ENCODE measurements at places on chromosomes 4 and X. TPM values are rescaled to one million over a fixed set of nuclear protein-coding genes. Genes with fewer than 3 reads are reported as not detected.

EGFL6 gene
- total RNA-seq: not detected

DNA sequence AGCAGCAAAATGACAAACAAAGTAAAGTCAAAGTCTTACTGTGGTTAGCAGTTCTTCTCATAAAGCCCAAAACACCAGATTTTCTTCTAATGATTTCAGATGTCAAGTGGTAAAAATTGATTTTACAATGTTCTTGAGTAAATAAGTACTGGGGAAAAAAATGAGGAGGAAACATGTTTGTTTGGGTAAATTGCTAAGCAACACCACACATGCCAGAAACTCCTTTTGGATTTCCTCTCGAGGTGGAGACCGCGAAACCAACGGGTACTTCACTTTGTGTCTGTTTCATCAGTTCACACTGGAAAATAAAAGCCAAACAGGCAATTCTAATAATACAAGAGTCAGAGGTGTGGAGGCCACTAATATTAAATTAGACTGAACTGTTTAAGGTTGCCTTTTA is 4.6 kb upstream of the PKD2 start:
- H3K4me3 ChIP-seq: no peak overlapping the region
- no peaks in the 10 kb centered on the region for H3K36me3 ChIP-seq
- no peak for DNase-seq

GRCh38 chr4:48799157-48799556 is 19.1 kb upstream of the FRYL start:
- H3K4me3 ChIP-seq: no peak overlapping the region
- H3K4me1 ChIP-seq: no peaks in the 10 kb centered on the region
- no peak overlapping the region for H3K27ac ChIP-seq
- DNase-seq: no peak
- H3K36me3 ChIP-seq: no peaks in the 10 kb centered on the region
- no peaks in the 10 kb centered on the region for H3K27me3 ChIP-seq

DNA sequence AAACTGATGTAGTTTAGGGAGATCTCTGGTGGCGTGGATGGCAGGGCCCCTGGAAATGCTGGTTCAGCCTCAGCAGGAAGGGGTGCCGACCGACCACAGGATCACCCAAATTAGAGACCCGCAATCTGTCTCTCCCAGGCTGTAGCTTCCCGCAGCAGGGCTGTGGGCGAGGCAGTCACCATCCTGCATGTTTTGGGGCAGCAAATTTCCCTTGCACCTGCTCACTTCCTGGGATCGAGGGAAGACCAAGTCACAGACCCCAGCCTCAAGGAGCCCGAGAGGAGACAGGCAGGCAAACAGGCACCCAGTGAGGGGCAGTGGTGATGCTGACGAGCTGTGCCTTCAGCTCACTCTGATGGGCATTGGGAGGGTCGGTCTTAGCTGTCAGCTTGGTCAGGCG is 21.2 kb upstream of the GPR78 start:
- H3K4me3 ChIP-seq: no peak overlapping the region
- H3K4me1 ChIP-seq: no peaks in the 10 kb centered on the region
- DNase-seq: no peak
- no peaks in the 10 kb centered on the region for H3K27me3 ChIP-seq
- no peaks in the 10 kb centered on the region for H3K36me3 ChIP-seq

DNA sequence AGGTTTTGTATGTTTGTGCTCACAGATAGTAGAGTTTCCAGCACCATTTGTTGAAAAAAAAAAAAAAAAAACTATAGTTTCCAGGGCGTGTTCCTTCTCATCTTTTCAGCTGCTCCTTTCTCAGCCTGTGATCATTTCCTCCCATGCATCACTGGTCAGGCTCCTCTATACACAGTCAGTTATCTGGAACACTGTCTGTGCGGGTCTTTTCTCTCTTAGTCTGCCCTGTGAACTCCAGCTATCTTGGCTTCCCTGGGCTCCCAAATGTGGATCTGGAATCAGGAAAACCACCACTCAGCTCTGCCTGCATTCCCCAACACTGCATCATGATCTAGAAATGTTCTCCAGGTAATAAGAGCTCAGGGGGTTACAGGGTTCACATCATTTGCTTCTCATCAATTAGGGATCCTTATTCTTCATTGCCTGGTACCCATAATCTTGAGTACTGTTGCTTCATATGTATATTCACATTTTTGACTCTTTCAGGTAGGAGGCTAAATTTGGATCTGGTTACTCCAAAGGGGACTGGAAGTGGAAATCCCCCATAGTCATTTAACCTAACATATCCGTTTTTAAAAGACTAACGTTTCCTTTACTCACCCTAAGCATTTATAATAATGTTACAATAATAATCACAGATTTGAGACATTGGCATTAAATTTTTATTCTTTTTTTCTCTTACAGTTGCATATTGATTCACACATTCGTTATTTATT is 221.8 kb upstream of the KLF3 start:
- no peaks in the 10 kb centered on the region for H3K36me3 ChIP-seq
- H3K27me3 ChIP-seq: no peaks in the 10 kb centered on the region
- no peaks in the 10 kb centered on the region for H3K4me1 ChIP-seq
- no peak for DNase-seq
- H3K27ac ChIP-seq: no peak overlapping the region
- no peak overlapping the region for H3K4me3 ChIP-seq

- no peaks in the 10 kb centered on the region for H3K27me3 ChIP-seq
- H3K4me1 ChIP-seq: no peaks in the 10 kb centered on the region
- no peak overlapping the region for H3K4me3 ChIP-seq
- H3K27ac ChIP-seq: no peak overlapping the region
Measured at GRCh38 chr4:52850406-52851124, 11.6 kb upstream of the RASL11B start.

DNA sequence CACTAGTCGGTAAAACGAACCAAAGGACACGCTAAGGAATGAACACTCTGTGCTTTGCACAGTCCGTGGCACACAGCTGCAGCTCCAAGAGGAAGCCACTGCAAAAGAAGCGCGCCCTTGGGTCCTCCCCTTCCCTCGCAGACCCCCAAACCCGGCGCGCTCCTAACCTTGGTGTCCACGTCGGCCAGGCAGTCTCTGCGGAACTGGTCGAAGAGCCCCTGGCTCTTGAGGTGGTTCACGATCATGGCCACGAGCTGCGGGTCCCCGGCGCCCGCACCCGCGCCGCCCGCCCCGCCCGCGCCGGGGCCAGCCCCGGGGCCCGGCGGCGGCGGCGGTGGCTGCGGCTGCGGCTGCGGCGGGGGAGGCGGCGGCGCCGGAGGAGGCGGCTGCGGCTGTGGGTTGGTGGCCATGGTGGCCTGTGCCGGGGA is 333 bp downstream of the BOD1L1 start:
- peak overlapping the region; percentile 95 for H3K4me3 ChIP-seq
- H3K27ac ChIP-seq: peak overlapping the region; percentile 81
- no peaks in the 10 kb centered on the region for H3K36me3 ChIP-seq
- no peak for DNase-seq
- H3K27me3 ChIP-seq: no peaks in the 10 kb centered on the region
- H3K4me1 ChIP-seq: peaks cover 46% of the 10 kb centered on the region

WDR17 gene
- total RNA-seq: 0.26 TPM

ABRAXAS1 gene
- total RNA-seq: 35.9 TPM

Data from CD4-positive, alpha-beta memory T cell (primary cell).